ENCODE measurements at places on chromosomes 11 and 22.

DNA sequence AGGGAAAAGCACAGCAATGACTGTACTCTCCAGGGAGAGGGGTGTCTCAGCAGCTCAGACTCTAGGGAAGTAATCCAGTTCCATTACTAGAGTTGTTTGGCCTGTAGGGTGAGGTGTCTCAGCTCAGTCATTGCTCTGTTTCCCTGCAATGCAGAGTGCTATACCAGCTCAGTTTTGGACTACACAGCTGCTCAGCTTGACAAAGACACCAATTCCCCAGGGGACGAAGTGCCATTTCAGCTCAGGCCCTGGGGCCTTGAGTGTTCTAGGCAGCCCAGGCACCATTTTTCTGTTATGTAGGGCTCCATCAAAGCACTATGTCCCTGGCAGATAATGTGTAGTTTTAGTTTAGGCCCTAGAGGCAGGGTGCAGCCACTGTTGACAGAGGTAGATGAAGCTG lies 18.2 kb downstream of the CALCB start:
- no peak for DNase-seq

DNA sequence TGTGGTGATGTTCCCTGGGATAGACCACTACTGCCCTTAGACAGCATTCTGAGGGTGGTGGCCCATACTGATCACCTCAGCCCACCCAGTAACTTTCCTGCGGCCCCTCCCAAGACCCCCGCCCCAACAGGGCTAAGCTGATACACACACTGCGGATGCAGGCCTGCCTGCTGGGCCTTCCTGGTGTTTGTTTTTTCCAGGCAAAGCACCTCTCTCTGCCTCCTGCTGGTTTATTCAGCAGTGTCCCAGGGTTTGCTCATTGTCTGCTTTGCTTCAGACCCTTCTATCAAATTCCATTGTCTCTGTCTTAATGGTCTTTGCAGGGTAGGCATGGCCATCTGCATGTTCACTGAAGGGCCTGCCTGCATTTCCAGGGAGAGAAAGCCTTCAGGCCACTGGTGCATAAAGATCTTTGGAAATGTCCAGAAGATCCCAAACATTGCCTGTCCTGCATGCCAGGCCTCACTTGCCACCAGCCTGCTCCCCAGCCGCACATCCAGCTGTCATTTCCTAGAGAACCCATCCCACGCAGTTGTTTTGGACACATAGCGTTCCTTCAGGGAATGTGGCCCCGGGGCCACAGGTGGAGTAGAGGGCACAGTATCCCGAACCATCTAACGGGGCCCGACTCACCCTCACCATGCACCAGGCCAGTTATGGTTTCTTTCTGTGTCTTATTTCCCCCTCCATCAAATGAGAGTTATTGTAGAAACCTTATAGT lies 50.2 kb downstream of the BCR start:
- DNase-seq = no peak

DNA sequence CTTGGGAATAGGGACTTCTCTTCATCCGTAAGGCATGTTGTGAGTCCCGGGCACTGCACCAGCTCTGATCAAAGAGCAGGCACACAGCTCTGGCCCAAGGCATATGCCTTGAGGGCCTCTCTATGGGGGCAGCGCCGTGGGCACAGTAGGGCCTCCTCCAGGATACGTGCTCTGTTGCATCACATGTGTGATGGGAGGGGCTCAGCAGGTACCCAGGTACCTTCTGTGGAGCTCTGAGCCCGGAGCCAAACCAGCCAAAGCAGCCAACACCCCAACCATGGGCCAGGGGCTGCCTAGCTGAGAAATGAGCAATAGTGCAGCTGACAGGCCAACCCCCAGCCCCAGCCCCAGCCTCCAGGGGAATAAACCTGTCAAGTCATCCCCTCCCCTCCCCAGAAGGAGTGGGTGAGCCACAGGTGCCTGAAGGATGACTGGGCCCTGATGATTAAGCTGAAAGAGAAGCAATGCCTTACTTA lies 79.7 kb upstream of the SHISAL1 start:
- no peak for DNase-seq

DNA sequence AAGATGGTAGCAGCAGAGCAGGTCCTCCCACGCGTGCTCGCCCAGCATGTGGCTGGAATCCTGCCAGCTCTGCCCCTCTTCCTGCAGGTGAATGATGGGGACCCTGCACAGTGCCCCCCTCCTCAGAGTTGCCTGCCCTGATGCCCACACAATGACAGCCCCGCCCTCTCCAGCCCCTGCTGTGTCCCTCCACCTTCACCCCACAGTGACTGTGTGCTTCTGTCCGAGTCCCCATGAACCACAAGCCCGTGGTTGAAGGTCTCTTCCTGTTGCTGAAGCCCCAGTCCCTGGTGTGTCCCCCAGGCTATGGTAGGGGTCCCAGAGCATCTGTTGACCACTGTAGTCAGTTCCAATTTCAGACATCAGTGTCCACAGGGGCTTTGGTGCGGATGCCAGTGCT lies 71.0 kb downstream of the BRD1 start:
- no peak for DNase-seq

GRCh38 chr11:125166764-125167291 lies 2.3 kb downstream of the PKNOX2 start:
- DNase-seq = no peak

DNA sequence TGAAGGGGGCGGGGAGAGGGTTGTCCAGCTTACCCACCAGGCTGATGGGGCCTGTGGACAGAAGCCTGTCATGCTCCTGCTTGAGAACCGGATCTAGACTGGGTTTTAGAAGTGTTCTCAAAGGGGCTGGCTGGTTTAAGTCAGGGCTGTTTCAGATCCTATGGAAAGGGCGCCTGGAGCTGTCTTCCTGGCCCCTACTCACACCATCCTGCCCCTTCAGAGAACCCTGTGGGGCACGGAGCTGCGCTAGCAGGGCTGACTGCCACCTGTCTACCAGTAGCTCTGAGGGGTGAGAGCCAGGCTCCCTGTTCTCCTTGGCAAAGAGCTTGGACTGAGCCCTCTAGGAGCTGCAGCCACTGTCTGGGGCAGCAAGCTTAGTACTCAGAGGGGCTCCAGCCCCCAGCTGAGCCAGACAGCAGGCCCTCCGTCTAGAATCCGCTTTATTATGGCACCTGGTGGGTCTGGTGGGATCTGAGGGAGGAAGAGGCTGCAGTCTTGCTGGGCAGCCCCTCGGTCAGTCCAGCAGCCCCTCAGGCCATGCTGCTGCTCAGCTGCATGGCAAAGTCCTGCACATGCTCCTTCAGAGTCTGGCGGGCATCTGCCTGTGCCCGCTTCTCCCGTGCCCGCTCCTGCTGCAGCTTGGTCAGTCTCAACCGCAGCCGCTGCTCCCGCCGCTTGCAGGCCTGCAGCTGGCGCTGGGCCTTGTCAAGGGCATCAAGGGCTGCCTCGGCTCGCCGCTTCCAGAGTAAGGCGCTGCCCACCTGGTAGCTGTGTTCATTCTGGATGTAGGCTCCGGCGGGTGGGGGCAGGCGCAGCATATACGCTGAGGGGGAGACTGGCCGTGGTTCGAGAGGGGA lies 2.3 kb downstream of the THAP7 start:
- DNase-seq = no peak

DNA sequence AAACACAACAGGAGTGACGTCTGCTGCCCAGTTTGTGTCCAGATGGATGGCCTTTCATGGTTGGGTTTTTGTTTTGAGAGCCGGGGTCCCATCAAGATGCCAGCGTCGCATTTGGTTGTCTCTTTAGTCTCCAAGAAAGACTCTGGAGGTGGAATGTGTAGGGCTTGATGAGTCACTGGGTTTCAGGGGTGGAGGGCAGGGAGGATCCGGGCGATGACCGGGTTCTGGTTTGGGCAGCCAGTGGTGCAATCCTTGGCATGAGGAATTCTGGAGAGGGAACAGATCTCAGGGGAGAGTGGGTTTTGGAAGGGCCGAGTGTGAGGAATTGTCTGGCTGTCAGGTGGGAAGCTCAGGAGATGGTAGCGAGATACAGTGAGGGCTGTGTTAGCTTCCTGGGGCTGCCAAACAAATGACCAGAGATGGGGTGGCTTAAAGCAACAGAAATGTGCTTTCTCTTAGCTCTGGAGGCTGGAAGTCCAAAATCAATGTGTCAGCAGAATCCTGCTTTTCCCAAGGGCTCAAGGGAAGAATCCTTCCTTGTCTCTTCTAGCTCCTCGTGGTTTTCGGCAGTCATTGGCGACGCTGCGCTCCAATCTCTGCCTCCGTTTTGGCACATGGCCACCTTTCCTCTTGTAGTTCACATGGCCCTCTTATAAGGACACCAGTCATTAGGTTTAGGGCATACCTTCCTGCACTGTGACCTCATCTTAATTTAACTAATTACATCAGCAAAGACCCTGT lies 26.4 kb upstream of the PPFIA1 start:
- no peak for DNase-seq

GRCh38 chr11:1992111-1992510 lies 5.5 kb downstream of the H19 start:
- no peak for DNase-seq

- DNase-seq = no peak
Observed at GRCh38 chr22:23904573-23905254, 10.5 kb downstream of the MIF start.

Measured in stimulated activated CD8-positive, alpha-beta memory T cell treated with anti-CD3 and anti-CD28 coated beads, Interleukin-2, amount 100 ng/mL, for 1 hour (primary cell).